ENCODE measurements at places on chromosomes 12 and 14.

GRCh38 chr14:76085358-76085757 is 66.4 kb upstream of the GPATCH2L start:
- DNase-seq, result no peak

DNA sequence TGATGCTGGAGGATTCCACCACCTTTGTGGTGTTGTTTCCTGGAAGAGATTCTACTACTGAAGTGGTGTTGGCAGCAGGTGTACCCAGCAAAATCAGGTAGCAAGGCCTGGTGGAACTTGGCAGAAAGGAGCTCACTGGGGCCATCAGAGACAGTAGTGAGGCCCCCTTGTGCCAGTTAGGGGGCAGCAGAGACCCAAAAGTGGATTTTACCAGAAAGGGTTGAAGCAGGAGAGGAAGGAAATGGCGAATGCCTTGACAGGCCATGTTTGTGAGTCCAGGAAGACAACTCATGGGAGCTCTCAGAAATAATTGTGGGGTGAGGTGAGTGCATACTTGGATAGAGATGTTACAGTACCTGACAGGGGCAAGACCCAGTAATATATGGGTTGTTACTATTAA is 137.7 kb upstream of the FGD4 start:
- DNase-seq, result no peak

- DNase-seq, result no peak
Measured at GRCh38 chr12:3256103-3256631, 179.0 kb downstream of the TSPAN9 start.

- no peak for DNase-seq
Measured at GRCh38 chr12:41604830-41605229, 416.7 kb downstream of the PDZRN4 start.

GRCh38 chr12:64122154-64122553 is 99.9 kb downstream of the KICS2 start:
- no peak for DNase-seq

DNA sequence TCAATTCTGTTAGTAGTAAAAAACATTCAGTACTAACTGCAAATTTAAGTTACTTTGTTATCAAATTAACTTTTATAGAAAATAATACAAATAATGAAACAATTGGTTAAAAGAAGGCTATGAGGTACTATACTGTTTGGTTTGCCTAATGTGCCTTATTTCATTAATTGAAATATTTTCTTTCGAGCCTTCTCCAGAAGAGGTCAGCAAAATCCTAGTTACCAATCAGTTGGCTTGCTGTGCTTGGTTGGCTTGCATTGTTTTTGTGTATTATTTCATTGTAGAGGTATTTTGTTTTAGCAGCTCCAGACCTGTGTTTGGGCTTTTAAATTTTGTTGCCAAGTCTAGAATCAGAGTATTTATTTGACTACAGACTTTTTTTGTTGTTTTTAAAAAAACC is 68.5 kb downstream of the AEBP2 start:
- no peak for DNase-seq

DNA sequence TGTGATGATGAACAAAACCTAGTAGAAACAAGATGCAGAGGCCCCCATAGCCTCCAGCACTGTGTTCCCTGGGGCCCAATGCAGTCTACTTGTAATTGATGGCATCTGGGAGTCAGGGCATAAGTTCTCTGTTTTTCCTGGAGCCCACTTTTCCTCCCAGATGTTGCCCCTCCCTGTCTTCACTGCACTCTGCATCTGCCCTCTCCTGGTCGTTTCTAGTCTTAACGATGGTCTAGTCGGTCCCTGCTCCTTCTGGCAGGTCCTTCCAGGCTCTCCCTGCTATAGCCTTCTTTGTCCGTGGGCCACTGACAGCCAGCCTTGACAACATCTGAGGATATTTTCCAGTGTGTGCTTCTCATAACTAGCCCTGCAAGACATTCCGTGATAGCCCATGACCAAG is 208.3 kb downstream of the GXYLT1 start:
- DNase-seq, result no peak

- DNase-seq, result no peak
Measured at GRCh38 chr14:45261209-45261608, 8.2 kb upstream of the MIS18BP1 start.

DNA sequence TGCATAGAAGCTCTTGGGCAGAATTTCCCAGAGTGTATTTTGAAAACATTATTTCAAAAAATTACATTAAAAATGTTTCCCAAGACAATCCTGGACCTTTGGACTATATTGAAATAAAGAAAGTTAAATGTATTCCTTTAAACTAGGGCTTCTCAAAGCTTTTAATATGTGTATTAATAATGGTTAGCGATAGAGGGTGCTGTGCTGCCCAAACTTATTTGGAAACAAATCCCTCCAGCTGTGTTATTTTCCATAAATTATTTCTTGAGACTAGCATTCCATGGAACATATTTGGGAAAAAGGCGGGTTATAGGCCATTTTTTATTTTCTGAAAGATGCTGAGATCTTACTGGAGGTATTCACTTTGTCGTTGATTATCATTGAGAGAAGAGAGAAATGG is 397.8 kb upstream of the MIS18BP1 start:
- no peak for DNase-seq

DNA sequence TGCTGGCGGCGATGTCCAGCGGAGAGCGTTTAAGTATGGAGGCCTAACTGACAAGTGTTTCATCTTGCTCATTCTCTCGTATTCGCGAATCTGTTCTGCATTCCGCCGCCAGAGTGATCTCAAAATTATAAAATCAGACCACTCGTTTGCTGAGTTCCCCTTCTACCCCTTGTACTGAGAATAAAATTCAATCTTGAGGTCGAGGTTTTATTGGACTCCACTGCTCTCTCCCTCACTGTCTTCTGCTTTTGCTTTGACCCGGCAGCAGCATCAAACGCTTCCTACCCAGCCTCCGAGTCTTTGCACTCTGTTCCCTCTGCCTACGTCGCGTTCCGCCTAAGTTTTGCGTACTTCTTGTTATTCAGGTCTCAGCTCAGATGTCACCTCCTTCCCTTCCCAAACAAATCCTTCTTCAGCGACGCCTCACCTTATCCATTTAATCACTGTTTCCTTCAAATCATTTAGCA is 462 bp downstream of the KNTC1 start:
- DNase-seq, result peak; percentile 48
